ENCODE measurements at places on chromosomes 5 and 9.

DNA sequence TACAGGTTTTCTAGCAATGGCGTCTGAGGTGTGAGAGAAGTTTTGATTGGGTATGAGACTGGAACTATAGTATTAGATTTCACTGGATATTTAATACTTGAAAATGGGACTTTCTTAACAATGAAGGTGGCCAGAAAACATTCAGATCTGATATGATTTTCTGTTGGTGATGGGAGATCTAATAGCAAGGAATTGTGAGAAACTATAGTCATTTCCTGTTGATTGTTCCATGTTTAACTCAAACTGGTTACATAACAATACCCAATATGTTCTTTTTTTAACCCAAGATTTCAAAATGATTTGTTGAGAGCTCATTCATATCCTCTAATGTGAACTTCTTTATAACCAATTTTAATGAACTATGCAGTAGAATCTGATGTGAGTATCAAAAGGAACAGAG, 793.2 kb upstream of the RGMB start:
- no peak for DNase-seq

- DNase-seq, result no peak
Observed at GRCh38 chr9:120893611-120894307, 16.8 kb upstream of the PHF19 start.

- no peak for DNase-seq
Observed at GRCh38 chr9:96476591-96476990, 26.6 kb downstream of the HABP4 start.

- no peak for DNase-seq
Observed at GRCh38 chr5:135047347-135047695, 13.3 kb upstream of the PITX1 start.

DNA sequence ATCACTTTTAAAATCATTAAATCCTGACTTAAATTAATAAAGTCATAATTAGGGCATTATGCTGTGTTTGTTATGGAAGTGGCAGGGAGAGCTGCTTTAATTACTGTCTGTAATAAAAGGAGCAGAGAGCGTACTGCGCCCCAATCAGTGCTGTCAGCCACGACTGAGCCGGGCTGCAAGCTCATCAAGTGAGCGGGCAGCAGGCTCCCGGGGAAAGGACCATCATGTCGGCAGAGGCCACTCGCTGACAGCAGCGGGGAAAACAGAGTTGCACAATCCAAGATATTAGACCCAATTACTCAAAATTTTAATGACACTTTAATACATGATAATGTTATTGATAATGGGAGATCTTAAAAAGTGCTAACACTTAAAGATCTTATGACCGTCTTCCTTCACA, 181.6 kb downstream of the AP3B1 start:
- DNase-seq, result no peak

- DNase-seq, result no peak
Observed at GRCh38 chr5:109884676-109885075, 194.9 kb downstream of the MAN2A1 start.

- DNase-seq, result no peak
Observed at GRCh38 chr9:13069498-13069897, 210.0 kb downstream of the MPDZ start.
